ENCODE measurements at places on chromosomes 4 and X.
A peak's percentile ranks its signal among the peaks of the same experiment; 100 is the strongest.

- DNase-seq = no peak
Observed at GRCh38 chr4:182678590-182678989, 238.6 kb downstream of the DCTD start.

DNA sequence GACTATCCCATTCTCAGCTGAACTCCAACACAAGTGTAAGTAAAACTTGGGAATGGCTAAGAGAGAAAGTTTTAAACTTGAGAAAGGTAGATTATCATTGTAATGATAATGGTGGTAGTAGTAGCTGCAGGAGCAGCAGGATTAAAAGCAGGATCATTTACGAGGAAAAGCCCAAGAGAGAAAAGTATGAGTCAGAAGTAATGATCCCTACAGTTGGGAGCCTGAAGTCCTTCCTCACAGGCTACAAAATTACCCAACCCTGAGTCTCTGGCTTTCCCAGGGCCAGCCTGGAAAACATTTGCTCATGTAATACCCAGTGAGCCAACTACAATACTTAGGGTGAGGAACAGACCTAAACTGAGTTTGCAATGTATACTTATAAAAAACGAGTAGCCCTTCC, 4.4 kb upstream of the PRDM8 start:
- no peak for DNase-seq

- DNase-seq = peak; percentile 22
Observed at GRCh38 chrX:3743801-3744439, 30.5 kb upstream of the PRKX start.

GRCh38 chr4:28313729-28314713, 1453.4 kb downstream of the STIM2 start:
- no peak for DNase-seq

DNA sequence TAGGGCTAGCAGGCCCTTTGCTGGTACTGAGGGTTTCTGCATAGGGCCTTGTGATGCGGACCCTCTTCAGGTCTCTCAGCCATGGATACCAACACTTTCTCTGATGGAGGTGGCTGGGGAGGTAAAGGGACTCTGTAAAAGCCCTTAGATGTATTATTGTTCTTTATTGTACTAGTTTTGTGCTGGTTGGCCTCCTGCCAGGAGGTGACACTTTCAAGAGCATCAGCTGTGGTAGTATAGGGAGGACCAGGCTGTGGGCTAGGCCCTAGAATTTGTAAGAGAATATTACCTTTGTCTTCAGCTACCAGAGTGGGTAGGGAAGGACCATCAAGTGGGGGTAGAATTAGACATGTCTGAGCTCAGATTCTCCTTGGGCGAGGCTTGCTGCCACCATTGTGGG, 936.3 kb downstream of the CENPC start:
- no peak for DNase-seq

- no peak for DNase-seq
Observed at GRCh38 chr4:74311696-74312313, 3.5 kb downstream of the EPGN start.

- no peak for DNase-seq
Observed at GRCh38 chr4:121726642-121727268, 30.0 kb upstream of the ANXA5 start.

DNA sequence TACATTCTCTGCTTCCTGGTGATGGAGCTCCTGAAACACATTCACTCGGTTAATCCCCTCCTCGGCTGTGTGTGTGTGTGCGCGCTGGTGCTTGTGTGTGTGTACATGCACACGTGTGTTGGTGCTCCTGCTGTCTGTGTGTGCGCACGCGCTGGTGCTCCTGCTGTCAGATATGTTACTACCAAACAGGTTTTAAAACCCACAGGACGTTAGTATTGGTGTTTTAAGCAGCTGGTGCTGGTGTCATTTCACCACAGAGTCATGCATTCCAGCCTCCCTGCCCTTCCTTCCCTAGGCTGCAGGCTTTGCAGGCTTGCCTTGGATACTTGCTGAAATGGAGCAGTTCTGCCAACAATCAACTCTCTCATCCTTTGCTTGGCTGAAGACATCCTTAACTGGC, 48.1 kb upstream of the CPLX1 start:
- DNase-seq = no peak

GRCh38 chrX:16836371-16836770, 33.8 kb downstream of the RBBP7 start:
- no peak for DNase-seq

GRCh38 chrX:42739741-42740140, 38.2 kb downstream of the PPP1R2C start:
- no peak for DNase-seq

DNA sequence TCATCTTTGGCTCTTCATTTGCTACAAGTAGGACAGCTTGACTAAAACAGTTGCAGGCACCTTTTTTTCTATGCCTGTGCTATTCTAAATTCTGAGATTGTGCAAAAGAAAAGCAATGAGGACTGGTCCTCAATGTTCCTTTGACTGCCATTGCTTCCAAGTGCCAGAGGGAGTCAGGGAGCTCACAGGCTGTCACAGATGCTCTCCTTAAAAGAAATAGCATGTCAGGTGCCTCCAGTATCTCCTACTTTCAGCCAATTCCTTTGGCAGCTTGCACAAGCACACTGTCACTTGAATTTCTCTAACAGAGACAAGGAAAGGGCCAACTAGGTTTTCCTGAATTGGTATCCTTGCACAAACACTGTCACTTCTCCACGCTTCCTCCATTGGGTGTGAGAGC, 228.2 kb downstream of the ADGRA3 start:
- no peak for DNase-seq

DNA sequence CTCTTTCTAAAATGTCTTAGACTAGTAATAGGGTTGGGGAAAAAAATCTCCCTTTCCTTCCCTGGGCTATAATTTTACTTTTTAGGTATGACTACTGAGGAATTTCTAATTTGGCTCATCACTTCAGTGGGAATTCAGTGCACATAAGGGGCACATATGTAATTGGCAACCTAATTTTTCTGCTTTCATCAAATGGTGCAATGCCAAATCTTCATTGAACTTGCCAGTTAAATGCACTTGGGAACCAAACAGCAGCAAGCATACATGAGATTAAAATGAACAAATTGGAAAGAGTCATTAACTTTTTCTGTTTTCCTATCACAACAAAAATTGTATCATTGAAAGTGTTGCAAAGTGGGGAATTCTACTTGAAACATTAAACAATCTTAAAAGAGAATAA, 2.9 kb upstream of the CCSER1 start:
- DNase-seq = no peak

DNA sequence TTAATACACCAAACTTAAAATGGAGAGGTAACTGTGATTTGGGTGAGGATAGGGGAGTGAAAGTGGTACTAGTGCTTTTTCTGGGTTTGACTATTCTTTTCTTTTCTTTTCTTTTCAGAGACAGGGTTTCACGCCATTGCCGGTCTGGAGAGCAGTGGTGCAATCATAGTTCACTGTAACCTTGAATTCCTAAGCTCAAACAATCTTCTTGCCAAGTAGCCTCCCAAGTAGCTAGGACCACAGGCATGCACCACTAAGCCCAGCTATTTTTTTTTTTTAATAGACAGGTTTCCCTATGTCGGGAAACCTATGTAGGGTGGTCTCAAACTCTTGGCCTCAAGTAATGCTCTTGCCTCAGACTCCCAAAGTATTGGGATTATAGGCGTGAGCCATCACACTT, 3.0 kb upstream of the ARMCX4 start:
- no peak for DNase-seq

GRCh38 chr4:84019626-84020025, 479.5 kb downstream of the NKX6-1 start:
- DNase-seq = no peak

- no peak for DNase-seq
Observed at GRCh38 chr4:83013420-83013867, 2.8 kb upstream of the LIN54 start.

DNA sequence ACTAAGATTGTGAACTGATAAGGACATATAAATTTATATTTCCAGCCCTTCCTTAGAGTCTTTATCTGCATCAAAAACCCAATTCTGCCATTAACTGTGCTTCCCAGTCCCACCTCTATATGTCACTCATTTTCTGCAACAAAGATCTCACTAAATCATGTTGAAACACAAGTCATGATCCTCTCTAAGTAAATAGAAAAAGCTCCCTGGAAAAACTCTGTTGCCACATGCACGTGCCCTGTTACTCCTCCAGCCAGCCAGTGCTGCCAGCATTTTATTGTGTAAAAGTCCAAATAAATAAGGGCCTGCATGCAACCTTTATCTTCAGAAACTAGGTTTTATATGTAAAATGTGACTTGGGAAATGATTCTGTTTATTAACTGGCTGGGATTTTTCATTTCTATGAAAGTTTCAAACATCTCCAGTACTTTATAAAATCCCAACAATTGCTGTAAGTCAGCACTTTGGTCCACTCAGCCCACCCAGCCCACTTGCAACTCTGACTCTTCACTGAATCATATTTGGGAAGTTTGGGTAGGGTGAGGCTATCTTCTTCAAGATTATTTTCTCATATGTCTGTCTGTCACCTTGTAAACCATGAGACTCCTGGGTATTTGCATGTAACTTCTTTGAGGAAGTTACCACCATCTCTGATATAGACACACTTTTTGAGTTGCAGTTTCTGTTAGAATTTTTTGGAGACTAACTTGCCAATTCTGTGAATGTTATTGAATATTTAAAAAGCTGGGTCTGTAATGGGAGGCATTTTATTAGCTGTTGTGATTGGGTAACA, 40.0 kb upstream of the SMARCA5 start:
- no peak for DNase-seq

GRCh38 chrX:44261286-44261685, 82.2 kb downstream of the EFHC2 start:
- DNase-seq = no peak

GRCh38 chr4:153781717-153782416, 7.0 kb downstream of the SFRP2 start:
- no peak for DNase-seq

DNA sequence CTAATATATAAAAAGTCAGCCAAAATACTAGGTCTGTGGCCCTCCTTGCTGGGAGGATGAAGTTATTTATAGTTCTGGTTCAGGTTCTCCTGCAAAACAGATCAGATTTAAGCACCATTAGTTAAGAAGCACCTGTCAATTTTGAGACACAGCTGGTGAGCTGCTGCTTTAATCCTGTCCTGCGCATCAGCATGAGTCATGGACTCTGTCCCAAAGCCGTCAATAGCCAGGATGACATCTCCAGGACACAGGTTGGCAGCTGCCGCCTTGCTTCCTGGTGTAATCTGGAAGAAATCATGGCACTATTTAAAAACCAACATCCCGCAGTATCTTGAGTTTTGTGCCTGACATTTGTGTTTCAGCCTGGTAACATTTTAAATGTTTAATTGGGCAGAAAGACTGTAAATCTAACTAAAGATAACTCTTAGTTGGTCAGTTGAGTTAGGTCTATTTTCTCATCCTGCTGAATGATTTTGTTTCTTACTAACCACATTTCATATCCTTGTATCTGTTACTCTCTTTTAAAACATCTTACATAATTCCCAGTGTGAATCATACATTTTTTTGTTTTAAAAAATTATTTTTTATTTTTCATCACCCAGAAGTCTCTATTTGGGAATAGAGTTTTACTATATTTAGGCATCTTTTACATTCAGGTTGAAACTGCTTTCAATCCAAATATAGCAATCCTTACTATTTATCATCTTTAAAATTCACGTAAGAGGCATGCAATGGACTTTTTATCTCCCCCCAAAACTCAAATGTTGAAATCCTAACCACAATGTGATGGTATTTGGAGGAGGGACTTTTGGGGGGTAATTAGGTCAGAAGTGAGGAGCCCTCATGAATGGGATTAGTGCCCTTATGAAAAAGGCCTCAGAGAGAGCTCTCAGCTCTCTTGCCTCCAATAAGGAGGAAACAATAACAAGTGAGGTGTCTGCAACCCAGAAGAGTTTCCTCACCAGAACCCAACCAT, 10.1 kb downstream of the PDLIM3 start:
- DNase-seq = no peak

GRCh38 chrX:2230457-2230856, 270.3 kb downstream of the DHRSX start:
- no peak for DNase-seq

DNA sequence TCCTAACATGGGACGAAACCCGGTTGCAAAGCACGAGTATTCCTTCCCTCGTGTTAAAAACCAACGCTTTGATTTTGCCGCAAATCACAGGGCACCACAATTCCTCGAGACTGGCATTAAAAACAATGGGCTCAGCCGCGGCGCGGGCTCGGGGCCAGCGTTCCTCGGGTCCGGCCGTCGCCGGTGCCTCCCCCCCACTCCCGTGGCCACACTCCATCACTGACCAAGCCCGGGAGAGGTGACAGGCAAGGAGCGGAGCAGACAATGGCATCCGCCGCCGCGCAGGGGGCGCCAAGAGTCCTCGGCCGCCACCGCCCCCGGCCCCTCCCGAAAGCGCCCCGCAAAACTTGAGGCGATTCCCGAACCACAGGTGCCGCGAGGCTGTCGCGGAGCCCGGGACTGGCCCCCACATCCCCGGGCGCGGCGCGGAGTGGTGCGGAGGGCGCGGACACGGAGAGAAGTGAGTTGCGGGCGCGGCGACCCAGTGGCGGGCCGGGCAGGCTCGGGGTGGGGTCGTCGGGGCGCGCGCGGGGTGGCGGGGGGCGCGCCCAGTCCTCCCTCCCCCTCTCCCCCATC, 445 bp downstream of the AP1S2 start:
- DNase-seq = peak; percentile 2

DNA sequence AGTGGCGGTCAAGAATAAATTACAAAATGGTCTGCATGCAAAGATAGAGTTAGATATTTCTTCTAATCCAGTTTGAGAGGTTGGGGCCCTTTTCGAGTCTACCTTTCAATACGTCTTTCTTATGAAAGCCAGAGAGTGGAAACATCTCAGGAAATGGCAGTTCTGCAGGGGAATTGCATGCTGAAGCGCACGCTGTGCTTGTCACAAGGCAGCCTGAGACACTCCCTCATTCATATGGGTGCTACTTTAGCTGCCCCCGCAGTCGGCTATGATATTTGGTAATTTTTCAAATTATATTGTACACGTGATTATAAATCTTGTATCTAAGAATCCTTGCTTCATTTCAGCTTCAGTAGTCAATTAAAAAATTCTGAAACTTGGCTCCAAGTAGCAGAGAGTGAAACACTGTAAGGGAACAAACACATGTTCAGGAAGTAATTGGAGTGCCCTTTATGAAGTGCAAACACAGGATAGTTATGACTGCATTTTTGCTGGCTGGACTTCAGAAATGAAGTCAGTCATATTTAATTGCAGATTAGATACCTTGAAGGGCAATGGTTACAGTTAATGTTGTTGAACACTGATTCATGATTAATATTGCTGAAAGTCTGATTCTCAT, 145.5 kb upstream of the NAP1L5 start:
- DNase-seq = no peak
